ENCODE measurements at places on chromosomes 3 and 15. TPM values are rescaled to one million over a fixed set of nuclear protein-coding genes. Genes with fewer than 3 reads are reported as not detected.

DNA sequence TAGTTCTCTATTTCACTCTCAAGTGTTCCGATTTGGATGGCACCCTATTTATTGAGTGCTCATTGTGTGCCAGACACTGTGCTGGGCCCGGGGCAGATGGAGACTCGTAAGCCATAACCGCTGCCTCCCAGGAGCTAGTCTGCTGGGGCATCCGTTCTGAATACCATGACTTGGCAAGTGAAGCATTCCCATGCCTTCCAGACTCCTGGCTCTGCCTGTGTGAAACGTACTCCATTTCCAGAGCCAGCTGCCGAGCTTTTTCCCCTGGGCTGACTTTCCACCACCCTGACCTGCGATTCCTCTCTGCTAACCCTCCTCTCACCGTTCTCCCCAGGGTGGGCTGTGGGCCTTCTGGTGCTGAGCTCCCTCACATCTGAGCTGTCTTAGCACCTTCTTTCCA, 303.1 kb upstream of the CTDSPL start:
- DNase-seq = no peak

GRCh38 chr3:161233557-161233956, 12.4 kb downstream of the NMD3 start:
- DNase-seq = no peak

- DNase-seq = no peak
Measured at GRCh38 chr15:87944691-87945090, 311.8 kb downstream of the NTRK3 start.

GRCh38 chr3:38489766-38490165, 6.4 kb upstream of the EXOG start:
- DNase-seq = no peak

The NFKBIZ gene
- total RNA-seq = 51.9 TPM
